ENCODE measurements at places on chromosomes 7 and 10.

DNA sequence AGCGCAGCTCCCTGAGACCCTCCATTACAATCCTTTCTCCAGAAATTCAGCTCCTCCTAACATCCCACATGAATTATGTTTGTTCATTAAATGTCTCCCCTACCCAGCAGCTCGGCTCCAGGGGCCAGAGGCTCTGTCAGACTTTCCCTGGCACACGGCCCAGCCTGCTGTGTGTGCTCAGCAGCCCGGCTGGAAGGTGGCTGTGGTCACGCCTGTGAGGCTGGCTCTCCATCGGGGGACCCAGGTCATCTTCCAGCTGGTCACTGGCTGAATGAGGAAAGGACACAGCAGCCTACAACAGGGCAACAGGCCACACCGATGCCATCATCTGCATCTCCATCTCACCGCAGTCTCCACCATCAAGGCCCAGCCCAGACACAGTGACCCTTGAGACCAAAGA is 219.8 kb downstream of the MAD1L1 start:
- peak; percentile 78 for DNase-seq

- DNase-seq = no peak
Observed at GRCh38 chr7:55185321-55185802, 166.5 kb downstream of the EGFR start.

- no peak for DNase-seq
Observed at GRCh38 chr7:84384417-84384816, 189.8 kb upstream of the SEMA3A start.

DNA sequence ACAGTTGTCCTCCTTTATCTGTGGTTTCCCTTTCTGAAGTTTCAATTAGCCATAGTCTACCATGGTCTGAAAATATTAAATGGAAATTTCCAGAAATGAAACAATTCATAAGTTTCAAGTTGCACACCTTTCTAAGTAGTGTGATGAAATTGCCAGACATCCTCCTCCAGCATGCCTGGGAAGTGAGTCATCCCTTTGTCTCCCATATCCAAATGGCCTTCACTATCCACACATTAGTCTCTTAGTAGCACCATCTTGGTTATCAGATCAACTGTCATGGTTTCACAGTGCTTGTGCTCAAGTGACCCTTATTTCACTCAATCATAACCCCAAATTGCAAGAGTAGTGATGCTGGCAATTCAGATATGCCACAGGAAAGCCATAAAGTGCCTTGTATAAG is 83.4 kb upstream of the PPP1R9A start:
- no peak for DNase-seq

- no peak for DNase-seq
Observed at GRCh38 chr10:73859428-73859783, 14.9 kb downstream of the CAMK2G start.

GRCh38 chr7:2717293-2718261 is 29.6 kb downstream of the AMZ1 start:
- no peak for DNase-seq

DNA sequence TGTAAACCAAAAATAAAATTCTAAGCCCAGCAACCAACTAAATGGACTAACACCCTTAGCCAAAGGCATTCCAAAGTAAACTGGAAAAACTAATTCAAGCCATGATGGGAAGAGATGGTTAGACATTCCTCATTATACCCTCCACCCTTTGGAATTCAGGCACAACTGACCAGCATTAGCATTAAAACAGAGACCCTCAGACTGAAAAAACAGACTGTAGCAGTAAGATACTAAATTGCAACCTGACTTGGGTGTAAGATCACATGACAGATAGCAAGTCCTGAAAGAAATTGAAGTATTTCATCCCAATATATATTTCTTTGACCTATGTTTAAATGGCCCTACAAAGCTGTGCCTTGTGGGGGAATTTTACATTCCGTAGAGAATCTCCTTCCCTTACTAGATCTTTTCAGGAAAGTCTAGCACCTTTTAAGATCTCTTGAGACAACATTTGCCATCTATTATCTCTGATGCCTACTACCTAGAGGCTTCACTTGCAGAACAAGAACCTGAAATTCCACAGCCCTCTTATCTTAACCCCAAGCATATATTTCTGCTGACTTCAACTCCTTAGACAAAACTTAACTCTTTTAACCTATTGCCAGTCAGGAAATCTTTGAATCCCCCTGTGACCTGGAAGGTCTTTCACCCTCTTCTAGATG is 750.2 kb upstream of the IGFBP3 start:
- no peak for DNase-seq

DNA sequence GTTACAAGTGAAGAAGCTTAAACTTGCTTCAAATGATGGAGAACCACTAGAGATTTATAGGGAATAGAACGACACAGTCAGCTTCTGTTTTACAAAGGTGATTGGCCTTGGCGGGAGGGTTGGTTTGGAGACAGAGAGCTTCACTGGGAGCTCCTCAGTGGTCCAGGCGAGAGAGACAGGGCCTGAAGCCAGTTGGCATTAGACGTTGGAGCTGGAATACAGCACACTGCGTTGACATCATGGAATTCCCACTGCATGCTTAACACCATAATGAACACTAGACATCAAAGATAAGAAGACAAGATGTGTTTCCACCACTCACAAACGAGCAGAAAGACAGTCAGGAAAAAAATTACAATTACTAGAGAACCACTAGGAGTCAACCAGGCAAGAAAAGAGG is 67.8 kb downstream of the TBXAS1 start:
- no peak for DNase-seq

- no peak for DNase-seq
Observed at GRCh38 chr10:69504576-69505250, 53.4 kb downstream of the TSPAN15 start.

DNA sequence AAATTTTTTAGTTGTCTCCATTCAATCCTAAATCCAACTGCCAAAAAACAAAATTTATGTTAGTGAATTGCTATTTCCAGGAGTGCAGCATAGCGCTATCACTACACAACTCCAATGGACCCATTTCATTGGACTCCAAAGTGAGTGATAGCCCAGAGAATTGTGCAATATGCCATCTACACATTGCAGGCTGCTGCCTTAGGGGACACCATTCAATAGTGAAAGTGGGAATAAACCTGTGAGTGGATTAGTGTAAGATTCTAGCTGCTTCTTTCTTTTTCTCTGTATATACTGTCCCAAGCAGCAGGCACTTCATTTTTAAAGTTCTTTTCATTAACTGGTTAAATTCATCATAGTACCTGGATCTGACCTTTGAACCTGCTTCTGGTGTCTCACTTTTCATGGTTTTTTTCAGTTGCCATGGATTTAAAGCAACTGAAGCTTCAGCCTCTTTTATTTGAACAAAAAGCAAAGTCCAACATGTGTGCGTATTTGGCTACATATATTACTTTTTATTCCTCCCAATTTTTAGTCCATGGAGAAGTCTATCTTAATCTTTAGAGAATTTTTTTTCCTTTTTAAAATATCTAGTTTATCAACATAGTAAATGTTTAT is 97.3 kb downstream of the DGKB start:
- DNase-seq = no peak

GRCh38 chr7:375321-375831 is 85.4 kb downstream of the FOXL3 start:
- peak; percentile 65 for DNase-seq

- no peak for DNase-seq
Observed at GRCh38 chr7:69599286-69599954, 1.1 kb downstream of the AUTS2 start.

DNA sequence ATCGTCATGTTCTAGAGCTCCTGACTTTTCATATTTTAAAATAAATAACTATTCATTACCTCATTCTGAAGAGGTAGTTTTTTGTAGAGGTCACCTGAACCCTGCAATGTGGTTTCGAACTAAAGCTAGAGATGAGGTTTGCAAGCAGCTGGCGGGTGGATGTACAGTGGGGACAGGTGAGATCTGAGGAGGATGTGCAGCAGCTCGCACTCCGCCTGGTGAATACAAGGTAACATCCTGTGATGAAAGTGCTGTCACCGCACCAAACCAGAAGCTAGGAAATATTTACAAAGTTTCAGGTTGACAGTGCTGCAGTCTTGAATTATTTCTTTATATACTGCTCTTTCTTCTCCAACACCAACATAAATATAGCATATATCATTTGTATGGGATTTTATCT is 26.5 kb downstream of the NDUFB2 start:
- no peak for DNase-seq

DNA sequence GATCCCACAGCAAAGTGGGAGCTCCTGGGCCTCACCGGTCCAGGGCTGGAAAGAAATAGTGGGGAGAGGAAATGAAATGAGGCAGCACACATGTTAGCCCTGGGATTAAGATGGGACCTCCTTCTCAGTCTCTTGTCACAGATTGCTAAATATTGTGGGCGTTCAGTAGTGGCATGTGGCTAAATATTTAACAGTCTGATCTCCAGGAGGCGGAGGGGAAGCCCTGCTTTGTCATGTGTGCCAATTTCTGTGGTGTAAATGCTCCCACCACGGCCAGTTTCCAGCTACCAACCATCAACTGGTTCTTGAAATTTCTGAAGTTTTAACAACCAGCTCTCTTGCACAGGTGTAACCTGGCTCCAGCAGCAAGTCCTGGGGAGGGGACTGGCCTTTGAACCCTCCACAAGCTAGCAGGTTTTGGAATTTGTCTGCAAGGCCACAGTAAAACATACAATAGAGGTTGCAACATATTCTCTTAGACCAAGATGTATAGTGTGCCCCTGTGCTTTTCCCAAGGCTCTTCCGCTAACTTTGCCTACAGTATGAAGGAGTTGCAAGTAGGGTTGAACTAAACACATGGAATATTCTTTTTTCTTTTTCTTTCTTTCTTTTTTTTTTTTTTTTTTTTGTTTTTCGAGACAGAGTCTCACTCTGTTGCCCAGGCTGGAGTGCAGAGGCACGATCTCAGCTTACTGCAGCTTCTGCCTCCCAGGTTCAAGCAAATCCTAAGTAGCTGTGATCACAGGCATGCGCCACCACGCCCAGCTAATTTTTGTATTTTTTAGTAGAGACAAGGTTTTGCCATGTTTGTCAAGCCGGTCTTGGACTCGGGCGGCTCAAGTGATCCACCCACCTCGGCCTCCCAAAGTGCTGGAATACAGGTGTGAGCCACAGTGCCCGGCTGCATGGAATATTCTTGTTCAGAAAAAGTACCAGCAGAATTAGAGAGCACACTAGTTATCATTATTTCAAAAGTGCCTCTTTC is 103.1 kb upstream of the PCBD1 start:
- DNase-seq = no peak

GRCh38 chr7:68020102-68020501 is 1023.5 kb downstream of the TYW1 start:
- peak; percentile 26 for DNase-seq

GRCh38 chr10:132518572-132519381 is 18.8 kb upstream of the INPP5A start:
- peak; percentile 87 for DNase-seq

DNA sequence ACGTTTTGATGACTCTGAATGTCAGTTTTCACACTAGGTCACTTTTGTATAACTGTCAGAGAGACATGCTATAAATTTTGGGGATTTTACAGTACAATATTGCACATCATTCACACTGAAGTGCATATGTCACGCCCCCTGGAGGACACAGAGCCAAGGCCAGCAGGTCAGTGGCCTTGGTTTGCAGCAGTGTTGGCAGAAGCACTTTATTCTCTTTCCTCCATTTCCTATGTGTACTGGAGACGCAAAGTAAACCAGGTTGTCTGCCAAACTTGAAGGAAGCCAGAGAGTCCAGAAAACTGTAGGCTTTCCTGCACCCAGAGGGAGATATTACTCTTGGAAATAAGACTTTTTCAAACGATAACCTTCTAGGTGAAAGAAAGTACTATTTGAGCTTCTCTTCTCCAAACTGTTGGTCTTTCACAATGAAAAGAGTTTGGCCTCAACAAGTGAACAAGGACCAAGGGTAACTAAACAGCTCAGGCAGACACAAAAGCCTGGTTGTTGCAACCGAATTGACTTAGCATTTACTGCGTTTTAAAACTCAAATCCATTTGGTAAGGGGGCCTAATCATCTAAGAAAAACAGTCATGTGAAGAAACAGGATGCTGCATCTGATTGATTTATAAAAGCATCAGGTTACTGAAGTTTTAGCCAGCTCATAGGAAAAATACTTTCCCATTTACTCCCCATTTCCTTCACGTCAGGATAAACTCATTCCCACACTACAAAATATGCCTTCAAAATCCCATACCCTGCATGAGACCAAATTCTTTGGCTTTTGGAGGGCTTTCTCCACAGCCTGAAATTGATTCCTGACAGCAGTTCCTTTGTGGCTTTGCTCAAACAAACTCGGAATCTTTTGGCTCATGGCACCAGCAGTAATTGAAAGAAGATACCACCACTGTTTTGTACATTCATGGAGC is 83.0 kb upstream of the SEC61G start:
- DNase-seq = no peak

GRCh38 chr7:151666886-151667285 is 147.2 kb upstream of the RHEB start:
- DNase-seq = peak; percentile 73

DNA sequence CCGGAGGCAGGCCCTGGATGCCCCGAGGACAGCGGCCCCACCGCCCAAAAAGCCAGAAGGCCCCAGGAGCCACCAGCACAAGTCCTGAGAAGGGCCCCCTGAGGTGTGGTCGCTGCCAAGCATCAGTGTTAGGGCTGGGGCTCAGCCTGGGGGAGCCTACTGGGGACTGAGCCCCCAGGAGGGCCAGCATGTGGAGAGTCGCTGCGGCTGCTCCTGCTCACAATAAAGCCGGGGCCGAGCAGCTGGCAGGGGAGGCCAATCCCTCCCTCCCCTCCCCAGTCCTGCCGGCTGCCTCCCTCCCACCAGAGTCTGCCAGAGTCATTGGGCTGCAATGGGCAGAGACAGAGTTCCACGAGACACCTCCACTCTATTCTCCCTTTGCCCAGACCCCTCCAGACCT is 3.1 kb upstream of the ASIC3 start:
- no peak for DNase-seq

DNA sequence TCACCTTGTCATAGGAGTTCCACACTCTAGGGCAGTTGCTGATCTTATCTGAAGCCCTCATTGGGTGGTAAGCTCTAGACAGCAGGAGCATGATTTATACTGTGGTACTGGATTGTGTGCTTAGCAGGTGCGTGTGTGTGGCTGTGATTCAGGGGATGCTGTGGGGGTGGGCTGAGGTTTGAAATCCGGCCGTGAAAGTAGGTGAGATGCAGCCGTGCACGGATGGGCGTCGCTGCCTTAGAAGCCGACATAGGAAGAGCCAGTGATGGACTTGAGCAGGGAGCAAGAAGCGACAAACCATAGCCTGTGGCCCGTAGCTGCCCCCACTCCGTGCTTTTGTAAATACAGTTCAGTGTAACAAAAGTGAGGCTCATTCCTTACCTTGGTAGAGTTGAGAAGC is 38.2 kb downstream of the PROSER2 start:
- peak; percentile 63 for DNase-seq

- no peak for DNase-seq
Observed at GRCh38 chr10:60896810-60897209, 47.2 kb downstream of the RHOBTB1 start.

DNA sequence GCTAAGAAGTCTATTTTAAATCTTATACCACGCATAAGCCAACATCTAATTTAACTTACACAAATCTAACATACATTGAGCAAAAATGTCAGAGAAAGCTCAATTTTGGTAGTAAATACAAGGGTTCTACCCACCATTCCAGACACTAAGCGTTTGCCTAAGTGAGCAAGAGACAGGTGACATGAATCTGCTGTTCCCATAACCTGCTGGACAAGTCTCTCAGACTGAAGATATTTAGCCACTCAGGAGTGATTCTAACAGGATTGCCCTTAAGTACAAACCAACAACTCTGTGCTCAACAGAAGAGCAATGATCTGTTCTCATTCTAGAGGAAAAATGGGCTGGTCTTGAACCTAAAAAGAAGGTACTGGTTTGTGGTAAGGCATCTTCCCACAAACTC is 18.8 kb downstream of the EZH2 start:
- no peak for DNase-seq
